NCI-H1417 treated with DMSO at 0.1 percent for 48 hours (cell line): ENCODE measurements at places on chromosomes 2 and 18.

DNA sequence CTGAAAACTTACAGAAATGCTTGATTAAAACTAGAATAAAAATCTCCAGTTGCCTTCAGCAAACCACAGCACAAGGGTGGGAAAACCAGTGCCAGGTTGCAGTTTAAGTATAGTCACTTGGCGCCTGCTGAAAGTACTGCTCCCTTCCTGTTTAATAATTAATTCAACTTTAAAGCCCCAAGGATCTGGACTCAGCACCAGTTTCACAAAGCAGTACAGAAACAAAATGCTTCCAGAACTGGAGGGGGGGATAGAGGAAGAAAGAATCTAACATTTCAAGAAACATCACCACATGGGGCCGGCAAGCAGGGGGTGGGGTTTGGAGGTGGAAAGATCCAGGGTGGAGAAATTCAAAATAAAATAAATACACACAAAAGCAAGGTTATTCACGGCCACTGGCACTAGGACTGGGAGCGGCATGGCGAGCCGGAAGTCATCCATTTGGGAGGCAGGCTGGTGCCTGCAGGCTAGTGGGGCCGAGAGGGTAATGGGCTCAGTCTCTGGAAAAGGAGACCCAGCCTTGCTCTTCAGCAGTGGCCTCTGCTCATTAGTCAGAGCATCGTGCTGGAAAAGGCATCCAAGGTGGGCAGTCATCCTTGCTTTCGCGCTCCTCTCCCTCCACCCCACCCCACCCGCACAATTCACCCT lies 85.8 kb downstream of the POU3F3 start:
- DNase-seq, result no peak

DNA sequence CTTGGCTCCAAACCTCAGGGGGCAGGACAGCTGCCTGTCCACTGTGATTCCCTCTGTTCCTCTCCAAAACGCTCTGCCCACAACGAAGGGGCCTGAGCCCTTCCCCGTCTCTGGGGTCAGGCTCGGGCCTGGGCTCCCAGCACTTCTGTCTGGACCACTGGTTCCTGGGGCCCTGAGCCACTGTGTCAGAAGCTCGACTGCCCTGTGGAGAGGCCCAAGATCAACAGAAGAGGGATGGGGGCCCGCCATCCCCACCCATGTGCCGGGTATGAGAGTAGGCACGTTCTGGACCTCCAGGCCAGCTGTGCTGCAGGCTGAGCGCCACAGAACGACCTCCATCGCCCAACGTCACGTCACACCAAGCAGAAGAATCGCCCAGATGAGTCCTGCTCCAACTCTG lies 119.9 kb upstream of the HS6ST1 start:
- DNase-seq, result no peak

GRCh38 chr2:62110415-62111025 lies 85.4 kb upstream of the B3GNT2 start:
- DNase-seq, result no peak

DNA sequence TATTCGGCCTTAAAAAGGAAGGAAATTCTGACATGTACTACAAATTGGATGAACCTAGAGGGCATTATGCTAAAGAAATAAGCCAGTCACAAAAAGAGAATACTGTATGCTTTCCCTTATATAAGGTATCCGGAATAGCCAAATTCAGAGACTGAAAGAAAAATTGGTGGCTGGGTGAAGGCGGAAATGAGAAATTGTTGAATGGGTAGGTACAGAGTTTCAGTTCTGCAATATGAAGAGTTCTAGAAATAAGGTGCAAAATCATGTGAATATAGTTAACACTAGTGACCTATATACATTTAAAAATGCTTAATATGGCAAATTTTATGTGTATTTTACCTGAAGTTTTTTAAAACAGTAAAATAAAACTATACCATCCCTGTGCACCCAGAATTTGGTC lies 43.1 kb downstream of the RMP24 start:
- no peak for DNase-seq

- no peak for DNase-seq
Observed at GRCh38 chr2:210606001-210606400, 49.6 kb downstream of the CPS1 start.

DNA sequence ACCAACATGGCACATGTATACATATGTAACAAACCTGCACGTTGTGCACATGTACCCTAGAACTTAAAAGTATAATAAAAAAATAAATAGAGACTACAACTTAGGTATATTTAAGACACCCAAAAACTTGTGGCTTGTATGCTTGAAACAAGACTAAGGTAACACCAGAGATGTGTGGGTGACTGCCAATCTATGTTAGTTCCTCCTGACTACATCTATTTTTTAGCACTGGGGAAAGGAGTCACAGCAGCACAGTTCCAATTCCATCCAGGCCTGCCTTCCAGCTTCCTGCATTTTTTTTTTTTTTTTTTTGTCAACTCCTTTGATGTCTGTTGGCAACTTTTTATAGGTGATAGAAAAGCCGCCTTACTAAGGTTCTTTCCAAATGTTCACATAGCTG lies 18.2 kb downstream of the C2orf69 start:
- DNase-seq, result no peak

DNA sequence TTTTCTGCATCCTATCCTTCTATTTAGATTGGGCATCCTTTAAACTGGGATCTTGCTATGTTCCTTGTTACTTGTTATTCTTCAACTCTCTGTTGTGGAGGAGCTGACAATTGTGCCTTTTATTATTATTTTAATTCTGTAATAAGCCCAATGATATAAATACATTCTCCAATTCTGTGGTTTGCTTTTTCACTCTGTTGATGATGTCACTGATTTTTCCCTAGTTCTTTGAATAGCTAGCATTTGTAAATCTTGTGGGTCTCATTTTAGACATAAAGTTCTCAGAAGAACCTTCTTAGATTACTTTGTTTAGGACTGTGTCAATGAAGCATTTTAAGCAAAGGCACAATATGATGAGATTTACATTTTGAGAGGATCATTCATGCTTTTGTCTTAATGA lies 79.5 kb upstream of the SLC8A1 start:
- no peak for DNase-seq

GRCh38 chr2:126029316-126029715 lies 626.6 kb upstream of the GYPC start:
- DNase-seq, result no peak

GRCh38 chr18:58064406-58064998 lies 20.5 kb downstream of the NEDD4L start:
- DNase-seq, result no peak

- DNase-seq, result no peak
Observed at GRCh38 chr2:172442072-172442895, 14.9 kb downstream of the ITGA6 start.

DNA sequence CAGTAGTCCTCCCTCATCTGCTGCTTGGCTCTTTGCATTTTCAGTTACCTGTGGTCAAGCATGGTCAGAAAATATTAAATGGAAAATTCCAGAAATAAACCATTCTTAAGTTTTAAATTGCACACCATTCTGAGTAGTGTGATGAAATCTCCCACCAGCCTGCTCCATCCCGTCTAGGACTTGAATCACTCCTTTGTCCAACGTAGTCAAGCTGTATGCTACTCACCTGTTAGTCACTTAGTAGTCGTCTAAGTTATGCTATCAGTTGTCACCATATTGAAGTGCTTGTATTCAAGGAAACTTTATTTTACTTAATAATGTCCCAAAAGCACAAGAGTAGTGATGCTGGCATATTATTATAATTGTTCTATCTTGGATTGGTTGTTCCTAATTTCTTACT lies 172.5 kb downstream of the FIGN start:
- DNase-seq, result no peak

DNA sequence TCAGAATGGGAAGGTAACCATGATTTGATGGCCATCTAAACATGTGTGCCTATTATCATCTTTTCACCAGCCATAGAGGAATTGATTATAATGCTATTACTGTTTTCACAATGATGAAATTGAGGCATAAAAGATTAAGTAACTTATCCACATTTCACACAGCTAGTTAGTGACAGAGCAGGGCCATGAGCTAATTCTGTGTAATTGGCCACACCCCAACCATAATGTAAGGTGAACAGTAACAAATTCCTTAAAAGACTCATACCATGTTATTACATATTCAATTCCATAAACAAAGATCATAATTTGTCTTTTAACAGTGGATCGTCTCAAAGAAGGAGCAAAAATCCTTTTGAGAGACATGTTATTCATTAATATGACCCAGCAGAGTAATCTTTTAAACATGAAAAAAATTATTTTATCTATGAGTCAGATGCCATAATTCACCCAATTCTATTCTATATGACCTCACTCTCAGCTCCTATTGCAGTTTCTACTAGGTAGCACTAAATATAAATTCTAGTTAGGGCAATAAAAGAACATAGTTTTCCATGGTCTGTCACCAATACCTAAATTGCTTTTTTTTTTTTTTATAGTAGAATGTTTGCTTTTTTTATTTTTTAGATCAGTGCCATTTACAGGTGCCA lies 475.8 kb upstream of the SLC39A10 start:
- no peak for DNase-seq

DNA sequence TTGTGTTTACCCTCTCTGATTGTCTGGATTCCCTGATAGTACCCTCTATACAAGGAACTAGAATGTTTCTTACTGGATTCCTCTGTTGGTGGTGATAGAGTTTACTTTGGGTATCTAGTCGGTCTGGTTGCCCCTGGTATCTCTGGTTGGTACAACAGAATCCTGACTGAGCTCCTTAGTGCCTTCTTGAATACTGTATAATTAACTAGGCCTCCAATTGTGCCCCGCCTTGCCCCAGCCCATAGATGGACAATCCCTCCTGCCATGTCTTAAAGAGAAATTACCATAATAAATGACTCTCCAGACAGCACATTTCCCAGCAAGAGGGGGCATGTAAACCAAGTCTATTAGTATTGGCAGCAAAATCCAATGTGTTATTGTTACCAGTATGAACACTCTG lies 2.3 kb downstream of the SCN1A start:
- DNase-seq, result no peak

DNA sequence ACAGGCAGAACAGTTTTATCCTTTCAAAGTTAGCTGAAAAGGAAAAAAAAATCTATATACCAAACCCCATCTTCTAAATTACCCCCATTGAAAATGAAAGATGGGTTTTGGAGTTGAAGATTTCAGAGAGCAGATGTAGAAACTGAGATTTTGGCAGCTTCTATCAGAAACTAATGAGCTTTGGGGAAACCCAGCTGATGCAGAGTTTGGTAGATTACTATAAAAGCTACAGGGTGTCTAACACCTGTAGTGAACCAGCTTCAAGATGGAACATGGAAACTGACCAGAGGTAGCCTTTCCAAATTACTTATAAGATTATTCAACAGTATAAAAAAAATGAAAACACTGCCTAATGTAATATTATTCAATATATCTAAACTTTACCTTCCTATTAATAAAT lies 583.1 kb downstream of the XIRP2 start:
- DNase-seq, result no peak

DNA sequence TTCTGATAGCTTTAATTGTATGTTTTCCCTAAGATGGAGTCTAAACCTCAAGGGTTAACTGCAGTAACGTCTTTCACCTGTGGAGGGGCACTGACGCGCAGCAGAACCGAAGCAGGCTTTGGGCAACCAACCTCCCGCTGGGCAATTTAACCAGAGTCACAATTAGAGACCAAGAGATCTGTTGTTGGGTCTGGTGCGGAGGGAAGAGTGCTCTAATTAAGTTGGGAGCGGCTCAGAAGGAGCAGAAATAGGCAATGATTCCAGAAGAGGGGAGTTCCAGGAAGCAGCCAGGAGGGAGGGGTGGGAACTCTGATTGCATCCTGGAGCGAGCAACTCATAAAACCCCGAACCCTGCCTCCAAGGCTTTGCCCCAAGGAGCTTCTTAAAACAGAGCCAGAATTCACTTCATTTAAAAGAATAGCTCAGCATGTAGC lies 245.8 kb downstream of the PAX3 start:
- DNase-seq, result peak; percentile 56

DNA sequence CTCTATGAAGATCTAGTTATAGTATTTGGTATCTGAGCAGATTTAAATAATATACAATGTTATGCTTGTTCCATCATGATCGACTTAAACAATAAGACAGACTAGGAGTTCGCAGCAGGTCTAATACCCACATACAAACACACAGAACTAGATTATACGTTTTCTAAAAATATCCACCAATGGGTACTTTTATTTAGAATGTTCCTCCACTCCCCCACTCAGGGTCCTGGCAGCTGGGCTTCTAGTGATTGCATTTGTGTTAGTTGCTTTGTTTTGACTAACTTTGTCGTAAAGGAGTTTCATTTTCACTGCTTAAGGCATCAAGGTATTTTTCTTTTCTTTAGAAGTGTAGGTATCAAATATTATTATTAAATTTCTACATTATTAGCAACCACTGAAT lies 91.4 kb downstream of the RPRM start:
- no peak for DNase-seq

DNA sequence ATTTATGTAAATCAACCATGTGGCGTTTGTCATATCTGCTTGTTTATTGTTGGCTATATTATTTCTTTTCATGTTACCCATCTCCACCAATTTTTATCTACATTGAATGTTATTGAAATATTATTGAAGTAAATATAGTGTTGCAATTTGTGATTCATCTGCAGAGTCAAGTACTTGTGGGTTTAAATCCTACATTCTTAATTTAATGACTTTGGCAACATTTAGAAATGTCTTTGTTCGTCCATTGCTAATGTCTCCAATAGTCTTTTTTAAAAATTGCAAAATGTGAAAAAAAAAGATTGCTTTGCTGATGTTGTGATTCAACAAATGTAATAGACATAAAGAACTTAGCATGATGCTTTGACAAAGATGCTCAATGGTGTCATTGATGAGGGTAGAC lies 1572.8 kb upstream of the PIK3C3 start:
- no peak for DNase-seq

- no peak for DNase-seq
Observed at GRCh38 chr2:1808981-1809422, 64.7 kb upstream of the PXDN start.

DNA sequence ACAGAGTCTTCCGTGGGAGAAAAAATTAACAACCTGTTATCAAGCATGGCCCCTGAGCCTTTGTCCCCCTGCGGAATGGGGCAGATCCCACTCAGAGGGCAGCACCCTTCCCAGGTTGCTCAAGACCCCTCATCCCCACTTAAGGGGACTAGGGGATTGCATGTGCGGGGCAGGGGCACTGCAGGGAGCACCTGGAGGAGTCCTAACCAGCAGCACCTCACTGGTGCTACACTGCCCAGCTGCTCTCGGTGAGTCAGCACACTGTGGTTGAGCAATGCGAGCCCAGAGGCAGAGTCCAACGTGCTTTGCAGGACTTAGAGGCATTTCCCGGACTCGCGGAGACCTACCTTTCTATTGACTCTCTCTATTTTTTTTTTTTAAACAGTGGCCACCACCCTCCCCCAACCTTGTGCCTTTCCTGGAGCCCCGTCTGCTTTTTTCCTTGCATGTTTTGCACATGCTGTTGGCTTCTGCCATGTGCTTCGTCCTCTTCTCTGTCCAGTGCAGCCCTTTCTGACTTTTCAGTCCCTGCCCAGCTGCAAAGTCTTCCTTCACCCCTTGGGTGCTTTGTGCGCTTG lies 74.0 kb downstream of the IL1R2 start:
- no peak for DNase-seq
